ENCODE measurements at places on chromosomes 7 and 10.

DNA sequence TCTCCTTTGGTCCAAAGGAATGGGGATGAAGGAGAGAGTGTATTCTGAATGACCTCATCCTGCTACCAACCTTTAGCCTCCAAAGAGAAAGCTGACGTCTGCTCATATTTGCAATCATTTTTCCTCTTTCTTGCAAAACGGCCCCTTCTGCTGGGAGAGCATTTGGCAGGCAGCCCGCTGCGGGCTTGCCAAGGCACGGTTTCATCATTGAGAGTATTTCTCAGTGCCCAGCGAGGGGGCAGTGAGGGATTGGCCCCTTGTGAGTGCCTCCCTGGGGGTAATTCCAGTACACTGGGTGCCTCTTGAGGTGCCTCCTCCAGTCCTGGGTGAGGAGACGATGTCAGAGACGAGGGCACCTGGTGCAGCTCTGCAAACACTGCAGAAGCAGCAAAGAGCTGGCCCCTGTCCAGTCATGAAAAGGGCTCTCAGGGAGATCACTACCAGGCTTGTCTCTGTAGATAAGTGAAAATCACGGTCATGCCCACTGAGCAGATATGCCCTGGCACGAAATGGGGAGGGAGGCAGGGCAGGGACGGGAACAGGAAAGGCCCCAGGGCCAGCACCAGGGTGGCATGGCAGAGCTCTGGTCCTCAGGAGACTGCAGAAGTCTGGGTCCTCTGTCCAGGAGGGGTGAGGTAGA is 48.7 kb upstream of the SHH start:
- no peak for DNase-seq

DNA sequence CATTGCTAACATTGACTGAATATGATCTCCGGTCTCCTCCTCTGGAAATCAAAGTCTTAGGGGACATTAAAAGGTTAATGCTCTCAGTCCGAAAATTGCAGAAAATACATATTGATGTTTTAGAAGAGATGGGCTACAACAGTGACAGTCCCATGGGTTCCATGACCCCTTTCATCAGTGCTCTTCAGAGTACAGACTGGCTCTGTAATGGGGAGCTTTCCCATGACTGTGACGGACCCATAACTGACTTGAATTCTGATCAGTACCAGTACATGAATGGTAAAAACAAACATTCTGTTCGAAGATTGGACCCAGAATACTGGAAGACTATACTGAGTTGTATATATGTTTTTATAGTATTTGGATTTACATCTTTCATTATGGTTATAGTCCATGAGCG is 39.2 kb downstream of the SAMD8 start:
- DNase-seq: no peak

DNA sequence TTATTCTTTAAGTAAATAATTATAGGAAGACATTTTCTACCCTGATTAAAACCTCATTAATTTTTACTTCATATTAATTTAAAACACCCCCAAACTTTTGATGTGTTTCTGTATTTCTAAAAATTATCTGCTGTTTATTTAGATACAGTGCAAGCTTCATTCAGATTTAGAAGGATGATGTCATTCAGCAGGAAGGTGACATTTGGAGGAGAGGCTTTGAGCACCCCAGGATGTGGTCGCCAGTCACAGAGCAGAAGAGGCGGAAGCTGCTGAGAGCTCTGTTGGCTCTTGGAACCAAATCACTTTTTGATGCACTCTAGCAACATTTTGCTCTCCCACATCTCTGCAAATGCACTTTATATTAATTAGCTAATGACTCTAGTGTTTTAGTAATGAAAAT is 233.9 kb upstream of the CACNA2D1 start:
- DNase-seq: peak; percentile 3

DNA sequence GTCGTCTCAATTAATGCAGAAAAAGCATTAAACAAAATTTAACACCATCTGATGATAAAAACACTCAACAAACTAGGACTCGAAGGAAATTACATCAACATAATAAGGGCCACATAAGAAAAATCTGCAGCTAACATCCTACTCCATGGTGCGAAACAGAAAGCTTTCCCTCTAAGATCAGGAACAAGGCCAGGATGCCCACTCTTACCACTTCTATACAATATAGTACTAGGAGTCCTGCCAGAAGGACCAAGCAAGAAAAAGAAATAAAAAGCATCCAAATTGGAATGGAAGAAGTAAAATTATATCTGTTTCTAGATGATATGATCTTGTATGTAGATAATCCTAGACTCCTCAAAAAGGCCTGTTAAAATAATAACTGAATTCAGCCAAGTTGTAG is 143.8 kb upstream of the GPR22 start:
- no peak for DNase-seq

DNA sequence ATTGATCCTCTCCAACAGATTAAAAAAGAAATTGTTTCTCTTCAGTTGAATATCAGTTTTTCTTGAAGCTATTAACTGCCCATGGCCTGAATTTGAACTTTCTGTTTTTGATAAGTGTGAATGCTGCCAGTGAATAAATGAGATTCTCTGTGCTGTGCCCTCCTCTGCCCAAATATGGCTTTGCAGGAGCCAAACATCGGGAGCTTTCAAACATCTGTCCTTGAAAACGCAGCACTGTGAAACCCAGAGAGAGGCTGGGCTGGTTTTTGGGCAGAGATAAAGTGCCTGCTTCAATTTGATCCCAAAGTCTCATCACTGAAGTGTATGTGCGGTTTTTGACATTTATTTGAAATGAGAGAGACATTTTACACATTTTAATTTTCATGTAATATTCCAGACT is 268.3 kb upstream of the SHH start:
- DNase-seq: no peak

- no peak for DNase-seq
Observed at GRCh38 chr10:62560201-62560819, 186.1 kb downstream of the ZNF365 start.

- DNase-seq: no peak
Observed at GRCh38 chr10:117587036-117587435, 44.5 kb downstream of the EMX2 start.

DNA sequence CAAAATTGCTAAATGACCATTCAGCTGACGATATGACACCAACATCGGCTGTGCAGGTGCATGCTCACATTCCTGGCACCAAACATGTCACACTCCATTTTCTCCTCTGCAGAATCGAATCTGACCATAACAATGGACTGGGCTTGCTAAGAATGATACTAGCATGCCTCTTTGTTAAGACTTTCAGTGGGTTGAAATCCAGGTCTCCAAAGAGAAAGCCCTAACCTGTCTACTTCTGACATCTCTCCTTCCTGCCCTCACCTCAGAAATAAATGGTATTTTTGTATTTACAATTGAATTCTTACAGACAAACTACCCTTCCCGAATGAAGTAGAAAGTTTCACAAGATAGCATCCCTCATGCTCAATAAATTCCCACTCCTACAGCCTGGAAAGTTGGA is 373.9 kb downstream of the KCNMA1 start:
- no peak for DNase-seq

- DNase-seq: no peak
Observed at GRCh38 chr10:124347956-124348355, 70.8 kb downstream of the OAT start.

- peak; percentile 35 for DNase-seq
Observed at GRCh38 chr10:92231196-92231595, 59.7 kb downstream of the CPEB3 start.

DNA sequence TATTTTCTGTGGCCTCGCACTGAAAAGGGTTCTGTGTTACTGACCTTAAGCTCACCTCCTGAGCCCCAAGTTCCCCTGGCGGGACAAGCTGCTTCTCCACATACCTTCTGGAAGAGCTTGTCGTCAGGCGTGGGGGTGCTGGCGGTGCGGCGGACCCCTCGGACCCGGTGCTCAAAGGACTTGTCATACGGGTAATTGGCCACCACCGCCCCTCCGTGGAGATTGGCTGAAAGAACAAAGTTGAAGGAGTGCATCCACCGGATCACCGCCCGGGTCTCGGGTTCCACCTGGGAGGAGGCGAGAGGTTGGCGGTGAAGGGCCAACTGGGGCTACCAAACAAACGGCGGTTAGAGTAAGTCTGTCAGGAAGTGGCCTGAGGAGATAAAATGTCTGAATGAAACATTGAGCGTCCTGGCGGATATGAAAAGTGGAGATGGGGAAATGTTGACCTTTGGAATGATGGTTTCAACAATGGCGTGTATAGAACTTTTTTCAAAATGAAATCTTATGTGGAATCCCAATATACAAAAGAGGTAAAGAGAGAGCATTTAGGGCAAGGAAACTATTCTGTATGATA is 16.5 kb downstream of the CPN1 start:
- DNase-seq: no peak

DNA sequence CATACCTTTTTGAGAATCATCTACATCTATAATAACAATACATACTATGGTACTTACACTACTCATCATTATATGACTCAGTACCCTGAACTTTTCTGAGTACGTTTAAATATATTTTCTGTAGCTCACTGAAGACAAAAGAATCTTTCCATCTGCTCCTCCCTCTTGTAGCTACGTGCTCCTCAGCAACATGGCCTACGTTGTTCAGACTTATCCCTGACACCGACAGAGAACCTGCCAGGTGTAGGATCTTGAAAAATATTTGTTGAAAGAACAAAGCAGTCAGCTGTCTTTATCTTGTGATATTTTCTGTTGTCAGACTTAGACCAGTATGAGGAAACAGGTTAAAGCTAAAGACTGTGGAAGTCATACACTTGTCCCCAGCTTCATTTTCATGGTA is 356.0 kb upstream of the MYO3A start:
- no peak for DNase-seq

DNA sequence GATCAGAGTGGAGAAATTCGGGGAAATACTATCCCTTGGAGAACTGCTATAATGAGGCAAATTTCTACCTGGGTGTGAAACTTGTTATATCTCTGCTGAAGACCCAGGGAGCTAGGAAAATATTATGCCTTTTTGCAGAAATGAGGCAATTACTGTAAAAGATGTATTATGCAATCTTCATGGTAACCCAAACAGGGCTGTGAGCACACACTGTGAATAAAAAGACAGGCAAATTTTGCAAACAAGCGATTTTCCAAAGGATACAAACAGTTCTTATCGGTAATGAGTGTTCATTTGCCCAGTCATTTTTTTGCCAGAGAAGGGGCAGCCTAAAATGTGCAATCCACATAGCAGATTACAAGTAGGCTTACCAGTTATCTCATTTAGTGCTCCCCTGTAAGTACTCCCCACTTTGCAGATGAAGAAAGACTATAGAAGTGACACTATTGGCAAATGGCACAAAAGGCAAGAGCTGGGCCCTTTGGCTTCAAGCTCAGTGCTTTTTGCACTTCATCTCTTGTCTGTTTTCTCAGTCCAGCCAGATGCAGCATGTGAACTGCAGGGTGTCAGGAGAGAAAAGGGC is 205.8 kb downstream of the HECW1 start:
- DNase-seq: no peak

- peak; percentile 62 for DNase-seq
Observed at GRCh38 chr7:47792521-47793121, 155.6 kb downstream of the PKD1L1 start.

DNA sequence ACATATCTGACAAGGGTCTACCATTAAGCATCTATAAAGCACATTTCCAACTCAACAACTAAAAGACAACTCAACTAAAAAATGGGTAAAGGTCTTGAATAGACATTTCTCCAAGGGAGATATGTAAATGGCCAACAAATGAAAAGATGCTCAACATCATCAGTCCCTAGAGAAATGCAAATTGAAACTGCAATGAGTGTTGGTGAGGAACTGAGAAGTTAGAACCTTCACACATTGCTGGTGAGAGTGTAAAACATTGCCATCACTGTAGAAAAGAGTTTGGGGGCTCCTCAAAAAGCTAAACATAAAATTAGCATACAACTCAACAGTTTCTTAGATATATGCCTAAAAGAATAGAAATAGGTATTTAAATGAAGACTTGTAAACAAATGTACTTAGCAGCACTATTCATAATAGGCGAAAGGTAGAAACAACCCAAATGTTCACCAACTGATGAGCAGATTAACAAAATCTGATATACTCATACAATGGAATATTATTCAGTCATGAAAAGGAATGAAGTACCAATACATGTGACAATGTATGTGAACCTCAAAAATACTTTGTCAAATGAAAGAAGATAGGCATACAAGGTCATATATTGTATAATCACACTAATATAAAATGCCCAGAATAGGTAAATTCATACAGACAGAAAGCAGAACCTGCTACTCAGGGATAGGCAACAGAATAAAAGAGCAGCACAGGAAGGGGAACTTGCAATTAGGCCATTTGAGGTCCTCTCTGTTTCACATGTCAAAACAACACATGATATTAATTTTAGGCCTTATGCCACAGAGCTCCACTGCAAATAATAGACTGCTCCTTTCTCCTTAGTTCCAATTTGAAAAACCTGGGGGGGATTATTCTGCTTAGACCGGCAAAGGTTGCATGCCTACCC is 10.6 kb upstream of the LRRC72 start:
- DNase-seq: no peak

- DNase-seq: no peak
Observed at GRCh38 chr7:38186593-38187314, 8.7 kb downstream of the STARD3NL start.

- DNase-seq: no peak
Observed at GRCh38 chr7:47361746-47362215, 220.1 kb downstream of the TNS3 start.

DNA sequence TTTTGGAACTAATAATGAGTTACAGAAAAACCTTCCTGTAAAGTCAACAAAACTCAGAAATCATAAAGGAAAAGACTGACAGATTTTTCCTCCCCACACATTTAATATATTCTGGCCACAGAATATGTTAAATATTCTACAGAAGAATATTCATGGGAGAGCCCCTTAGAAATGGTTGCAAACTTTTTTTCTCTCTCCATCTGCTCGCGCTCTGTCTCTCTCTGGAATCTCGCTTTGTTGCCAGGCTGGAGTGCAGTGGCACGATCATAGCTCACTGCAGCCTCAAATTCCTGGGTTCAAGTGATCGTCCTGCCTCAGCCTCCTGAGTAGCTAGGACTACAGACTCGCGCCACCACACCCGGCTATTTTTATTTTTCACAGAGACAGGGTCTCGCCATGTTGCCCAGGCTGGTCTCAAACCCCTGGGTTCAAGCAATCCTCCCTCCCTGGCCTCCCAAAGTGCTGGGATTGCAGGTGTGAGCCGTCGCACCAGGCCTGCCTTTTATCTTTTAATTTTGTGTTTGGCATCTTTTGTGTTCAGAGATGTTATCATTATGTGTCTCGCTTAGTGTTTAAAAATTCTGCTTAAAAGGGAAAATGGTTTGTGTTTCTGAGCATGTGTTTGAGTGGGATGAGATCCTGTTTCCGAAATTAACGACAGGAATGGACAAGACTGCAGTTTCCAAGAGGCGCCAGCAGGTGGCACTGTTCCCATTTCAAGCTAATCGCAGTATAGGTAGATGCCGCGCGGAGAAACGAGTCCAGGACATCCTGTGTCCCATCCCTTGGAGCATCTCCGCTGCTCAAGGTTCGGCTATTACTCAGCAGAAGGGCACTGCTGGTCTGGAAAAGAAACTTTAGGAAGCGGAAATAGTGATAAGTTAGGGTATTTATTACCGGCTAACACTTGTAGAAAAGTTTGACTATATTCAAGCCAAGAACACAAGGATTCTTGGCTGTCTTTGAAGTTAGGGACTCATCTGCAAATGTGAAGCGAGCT is 23.1 kb upstream of the ST7 start:
- peak; percentile 87 for DNase-seq

GRCh38 chr10:77649333-77650331 is 12.0 kb upstream of the KCNMA1 start:
- no peak for DNase-seq

GRCh38 chr7:96243241-96243640 is 78.7 kb downstream of the SLC25A13 start:
- no peak for DNase-seq

GRCh38 chr7:107592361-107593024 is 12.4 kb downstream of the BCAP29 start:
- no peak for DNase-seq

- no peak for DNase-seq
Observed at GRCh38 chr10:32000937-32001336, 55.3 kb downstream of the KIF5B start.

- DNase-seq: no peak
Observed at GRCh38 chr10:21991785-21992184, 11.7 kb downstream of the DNAJC1 start.

All from suppressor macrophage (primary cell).